ENCODE measurements at places on chromosomes 4 and X.
A peak's percentile ranks its signal among the peaks of the same experiment; 100 is the strongest.

DNA sequence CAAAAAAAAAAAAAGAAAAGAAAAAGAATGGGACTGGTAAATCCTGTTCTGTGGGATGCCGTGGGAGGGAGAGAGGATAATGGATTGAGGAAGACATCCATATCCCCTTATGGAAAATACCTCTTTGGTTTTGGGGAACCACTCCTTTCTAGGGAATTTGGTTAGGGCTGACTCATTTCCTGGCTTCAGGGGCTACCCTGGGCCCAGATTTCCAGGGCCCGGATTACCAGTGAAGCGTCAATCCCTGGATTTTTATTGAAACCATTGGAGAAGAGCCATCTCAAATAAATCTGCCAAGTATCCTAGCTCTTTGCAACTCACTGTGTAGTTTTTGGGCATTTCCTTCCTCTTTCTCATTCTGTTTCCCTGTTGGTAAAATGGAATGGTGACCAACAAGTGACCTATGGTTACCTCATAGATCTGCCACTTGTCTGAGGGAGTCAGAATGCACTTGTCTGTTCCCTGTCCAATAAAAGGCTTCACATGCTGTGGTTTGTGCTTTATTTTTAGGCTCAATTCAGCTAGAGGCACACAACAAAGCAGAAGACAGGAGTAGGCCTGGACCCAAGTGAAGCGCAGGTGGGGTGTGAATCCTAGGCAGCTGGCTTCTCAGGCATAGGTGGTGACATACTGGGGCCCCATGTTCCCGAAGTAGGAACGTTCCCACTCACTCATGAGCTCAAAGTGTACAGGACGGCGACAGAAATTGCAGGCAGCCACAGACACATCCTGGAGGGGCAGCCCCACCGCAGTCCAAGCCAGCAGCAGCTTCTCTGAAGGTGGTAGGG, 8.6 kb downstream of the APEX2 start:
- peak; percentile 5 for DNase-seq

GRCh38 chr4:181548873-181549575, 694.2 kb upstream of the TENM3 start:
- DNase-seq, result peak; percentile 87

DNA sequence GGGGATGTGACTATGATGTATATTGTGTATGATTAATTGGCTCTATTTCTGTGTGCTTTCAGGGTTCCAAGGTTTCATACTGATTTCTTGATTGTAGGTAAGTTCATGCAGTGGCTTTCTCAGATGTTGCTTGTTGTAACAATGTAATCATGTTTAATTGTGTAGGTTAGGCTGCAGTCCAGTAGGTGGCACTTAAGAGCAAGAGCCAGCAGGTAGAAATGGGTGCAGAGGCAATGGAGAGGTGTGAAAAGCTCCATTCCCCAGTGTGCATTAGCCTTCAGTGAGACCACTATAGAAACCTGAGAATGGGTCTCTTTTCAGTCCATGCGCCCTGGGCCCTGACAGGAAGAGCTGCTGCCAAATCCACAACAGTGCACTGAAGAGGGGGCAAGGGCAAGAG, 28.2 kb downstream of the DCAF12L2 start:
- DNase-seq, result peak; percentile 64

DNA sequence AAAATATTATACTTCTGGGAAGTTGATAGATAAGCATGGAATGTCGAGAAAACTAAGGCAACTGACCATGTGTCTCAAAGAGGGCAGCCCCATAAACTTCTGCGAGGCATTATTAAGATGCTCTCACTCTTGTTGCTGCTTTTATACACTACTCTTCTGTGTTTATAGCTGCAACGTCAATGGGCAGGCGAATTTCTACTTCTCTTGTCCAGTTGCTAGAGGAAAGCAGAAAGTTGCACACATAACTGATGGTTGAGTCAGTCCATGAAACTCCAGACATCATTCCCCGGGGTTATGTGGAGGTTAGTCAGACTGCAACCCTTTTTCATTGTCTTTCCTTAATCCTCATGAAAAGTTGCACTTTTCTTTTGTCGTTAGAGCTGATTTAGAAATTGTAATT, 39.8 kb downstream of the VCX3B start:
- no peak for DNase-seq

GRCh38 chrX:120419463-120419862, 49.6 kb downstream of the LAMP2 start:
- no peak for DNase-seq

DNA sequence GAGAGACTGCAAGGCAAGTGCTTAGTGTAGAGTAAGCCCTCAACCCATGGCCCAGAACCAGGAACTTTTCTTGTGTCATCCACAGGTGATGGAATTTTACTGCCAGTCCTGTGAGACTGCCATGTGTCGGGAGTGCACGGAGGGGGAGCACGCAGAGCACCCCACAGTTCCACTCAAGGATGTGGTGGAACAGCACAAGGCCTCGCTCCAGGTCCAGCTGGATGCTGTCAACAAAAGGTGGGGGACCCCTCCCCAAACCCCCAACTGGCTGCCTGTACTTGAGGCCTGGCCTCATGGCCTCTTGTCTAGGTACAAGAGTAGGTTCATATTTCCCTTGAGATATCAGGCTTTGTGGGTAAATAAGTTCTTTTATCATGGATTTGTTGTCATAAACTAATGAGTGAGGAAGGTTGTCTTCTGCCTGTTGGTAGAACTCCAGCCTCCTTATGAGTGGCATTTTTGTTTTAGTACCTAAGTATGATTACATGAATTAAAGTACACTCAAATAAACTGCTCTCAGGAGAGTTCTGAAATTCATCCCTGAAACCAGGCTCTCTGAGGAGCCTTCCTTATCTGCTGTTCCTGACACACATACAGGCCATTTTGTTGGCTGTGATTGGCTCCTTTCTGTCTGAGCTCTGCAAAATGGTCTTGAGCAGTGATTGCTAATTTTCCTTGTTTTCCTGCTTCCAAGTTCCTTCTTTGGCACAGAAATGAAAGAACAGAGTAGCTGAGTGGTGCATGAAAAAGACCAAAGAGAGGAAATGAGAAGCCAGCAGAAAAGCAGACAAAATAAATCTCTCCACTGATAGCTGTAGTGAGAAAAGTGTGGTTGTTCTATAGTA, 51.4 kb upstream of the MND1 start:
- DNase-seq, result no peak

GRCh38 chr4:172992648-172993378, 175.8 kb upstream of the GALNT7 start:
- no peak for DNase-seq

DNA sequence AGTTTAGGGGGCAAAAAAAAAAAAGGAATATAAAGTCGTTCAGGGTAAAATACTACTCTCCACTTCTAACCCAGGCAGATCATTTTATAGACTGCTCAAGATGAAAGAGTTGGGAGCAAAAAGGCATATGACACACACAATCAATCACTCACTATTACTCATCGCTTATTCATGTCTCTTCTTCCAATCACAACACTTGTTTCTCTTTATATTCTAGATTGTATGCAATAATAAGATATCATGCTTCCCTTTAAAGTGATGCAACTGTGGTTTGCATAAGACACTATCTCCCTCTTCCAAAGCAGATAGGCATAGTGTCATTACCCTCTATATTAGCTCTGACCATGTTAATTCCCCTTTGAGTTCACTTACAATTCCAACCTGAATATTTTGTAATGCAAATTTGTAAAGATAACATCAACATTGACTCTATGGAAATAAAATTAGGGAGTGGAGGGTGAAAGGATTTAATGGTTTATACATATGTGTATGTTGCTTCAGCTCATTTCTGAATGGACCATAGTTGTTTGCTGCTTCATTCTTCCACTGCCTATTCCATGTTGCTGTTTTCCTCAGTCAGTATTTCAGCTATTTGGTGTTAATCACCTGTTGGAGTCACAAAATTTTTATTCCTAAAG, 154.9 kb upstream of the EPHA5 start:
- DNase-seq, result no peak

DNA sequence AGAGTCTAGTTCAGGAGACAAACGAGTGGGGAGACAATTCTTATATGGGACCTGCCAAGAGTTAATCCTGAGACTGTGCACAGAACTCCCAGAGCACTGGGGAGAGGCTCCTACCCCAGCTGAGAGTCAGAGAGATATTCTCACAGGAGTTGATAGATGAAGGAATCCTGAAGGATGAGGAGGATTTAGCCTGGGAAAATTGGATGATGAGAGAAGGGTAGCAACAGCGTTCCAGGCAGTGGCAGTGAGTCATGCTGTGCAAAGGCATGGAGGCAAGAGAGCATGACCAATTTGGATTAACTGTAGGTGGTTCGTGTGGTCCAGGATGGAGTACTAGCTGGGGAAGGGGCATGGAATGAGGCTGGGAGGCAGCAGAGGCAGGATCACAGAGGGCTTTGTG, 318.6 kb downstream of the LDB2 start:
- DNase-seq, result peak; percentile 33

GRCh38 chr4:136634121-136634520, 898.2 kb downstream of the PCDH18 start:
- DNase-seq, result no peak

DNA sequence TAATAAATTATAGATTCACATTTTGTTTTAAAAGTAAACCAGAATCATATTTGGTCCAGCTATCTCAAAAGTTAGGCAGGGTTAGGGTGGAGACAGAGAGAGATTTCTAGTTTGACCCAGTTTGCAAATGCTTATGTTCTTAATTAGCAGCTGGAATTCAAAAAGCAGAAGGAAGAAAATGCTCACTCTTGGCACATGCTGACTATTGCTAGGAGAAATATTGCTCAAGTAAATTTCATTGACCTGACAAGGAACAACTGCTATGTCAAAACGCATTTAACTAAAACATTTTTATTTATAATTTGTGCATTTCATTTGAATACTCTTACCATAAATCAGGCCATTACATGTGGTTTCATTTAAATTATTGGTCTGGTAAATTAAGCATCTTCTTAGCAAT, 131.8 kb downstream of the GLRA3 start:
- no peak for DNase-seq

Measured in DMS53 (cell line).